Activated T-cell treated with anti-CD3 and anti-CD28 coated beads, Interleukin-2, amount 50 U/mL, for 4 hours (primary cell): ENCODE measurements at places on chromosomes 1 and 21.

DNA sequence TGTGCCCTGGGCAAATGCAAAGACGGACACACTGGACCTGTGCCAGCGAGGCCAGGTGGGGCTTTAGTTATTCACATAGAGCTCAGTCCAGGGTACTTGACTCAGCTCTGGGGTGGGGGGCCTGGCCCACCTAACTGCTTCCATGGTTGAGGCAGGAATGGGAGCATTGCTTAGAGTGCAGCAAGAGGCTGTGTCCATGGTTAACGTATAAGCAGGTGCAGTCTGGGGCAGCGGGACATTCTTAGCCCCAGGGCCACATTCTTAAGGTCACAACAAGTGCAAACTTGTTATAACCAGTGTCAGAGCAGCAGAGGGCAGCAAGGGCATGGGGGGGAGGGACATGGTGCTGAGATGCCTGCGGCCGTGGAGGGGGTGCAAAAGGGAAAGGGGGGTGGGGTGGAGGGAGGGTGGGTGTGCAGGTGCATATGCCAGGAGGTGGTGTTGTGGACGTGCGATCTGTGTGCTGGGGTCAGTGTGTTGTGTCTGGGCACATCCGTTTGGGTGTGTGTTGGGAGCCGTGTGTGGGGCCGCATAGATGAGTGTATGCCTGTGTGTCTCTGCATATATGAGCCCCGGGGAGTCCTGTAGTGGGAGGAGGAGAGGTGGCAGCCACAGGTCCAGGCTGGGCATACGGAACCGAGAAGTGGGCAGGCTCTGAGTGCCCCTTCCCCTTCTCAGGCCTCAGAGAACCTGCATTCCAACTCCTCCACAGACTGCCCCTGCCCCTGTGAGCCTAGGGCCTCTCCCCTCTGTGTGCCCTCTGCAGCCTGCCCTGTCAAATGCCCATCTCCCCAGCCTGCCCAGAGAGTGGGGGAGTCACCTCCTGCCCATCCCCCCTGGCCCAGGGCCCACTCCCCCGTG is 8.4 kb downstream of the KCNJ10 start:
- no peak for DNase-seq

DNA sequence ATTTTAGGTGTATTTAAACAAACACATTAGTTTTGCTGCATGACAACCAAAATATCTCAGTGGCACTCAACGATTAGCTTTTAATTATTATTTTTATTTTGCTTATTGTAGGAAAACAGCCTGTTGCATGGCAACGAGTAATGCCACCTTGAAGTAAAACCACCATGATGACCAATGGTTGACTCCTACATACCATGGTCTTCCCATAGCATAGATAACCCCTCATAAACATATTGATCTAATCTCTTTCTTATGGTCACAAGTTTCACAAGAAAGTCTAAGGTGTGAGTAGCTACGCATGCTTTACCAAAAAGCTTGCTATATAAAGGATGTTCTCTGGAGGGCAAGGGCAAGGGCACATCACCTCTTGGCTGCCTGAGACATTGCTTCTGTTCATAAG is 61.5 kb upstream of the PTBP2 start:
- DNase-seq, result no peak

- DNase-seq, result no peak
Measured at GRCh38 chr1:169107603-169108208, 1.2 kb downstream of the ATP1B1 start.

GRCh38 chr1:59574085-59574484 is 240.7 kb upstream of the HOOK1 start:
- DNase-seq, result no peak

DNA sequence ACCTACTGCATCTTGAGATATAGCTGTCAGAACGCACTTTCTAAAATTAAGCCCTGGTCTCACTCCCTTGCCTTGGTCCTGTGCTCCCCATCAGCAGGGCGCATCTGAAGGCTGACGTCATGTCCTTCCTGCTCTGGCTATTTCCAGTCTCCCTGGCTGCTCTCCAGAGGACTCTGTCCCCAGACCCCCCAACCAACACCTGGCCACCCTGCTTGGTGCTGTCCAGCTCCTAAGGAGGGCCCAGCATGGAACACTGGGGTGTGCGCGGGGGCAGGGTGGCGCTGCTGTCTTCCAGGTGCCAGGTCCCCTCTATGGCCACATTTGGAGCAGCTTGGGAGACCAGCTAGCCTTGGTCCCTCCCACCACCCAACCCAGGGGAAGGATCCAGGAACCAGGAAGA is 8.3 kb downstream of the TNNT2 start:
- DNase-seq, result no peak

GRCh38 chr1:25820247-25821111 is 725 bp downstream of the MTFR1L start:
- peak; percentile 61 for DNase-seq

GRCh38 chr1:153872331-153872730 is 50.4 kb downstream of the GATAD2B start:
- no peak for DNase-seq

- DNase-seq, result no peak
Measured at GRCh38 chr1:64478594-64479470, 8.9 kb downstream of the CACHD1 start.

DNA sequence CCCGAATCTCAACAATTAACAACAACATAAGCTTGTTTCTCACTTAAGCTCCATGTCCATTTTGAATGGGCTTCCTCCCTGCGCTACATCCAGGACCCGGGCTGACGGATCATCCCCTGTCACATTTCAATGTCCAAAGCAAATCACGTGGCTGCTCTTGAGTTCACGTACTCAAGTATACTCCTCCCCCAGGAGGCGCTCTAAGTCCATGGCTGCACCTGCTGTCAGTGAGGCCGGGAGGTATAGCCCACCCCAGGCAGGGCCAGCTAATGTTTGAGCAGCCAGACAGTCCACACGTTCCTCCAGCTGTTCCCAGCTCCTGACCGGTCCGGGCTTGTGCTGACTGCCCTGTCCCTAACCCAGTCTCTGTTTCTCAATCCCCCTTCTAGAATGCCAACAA is 220.8 kb downstream of the SLC35F3 start:
- no peak for DNase-seq

GRCh38 chr1:202073206-202073605 is 49.5 kb upstream of the GPR37L1 start:
- DNase-seq, result no peak

GRCh38 chr1:118982821-118983557 is 5.2 kb downstream of the TBX15 start:
- DNase-seq, result no peak

GRCh38 chr1:206982216-206982615 is 12.0 kb upstream of the FCAMR start:
- peak; percentile 47 for DNase-seq

- DNase-seq, result no peak
Measured at GRCh38 chr1:7187112-7187493, 401.8 kb downstream of the CAMTA1 start.

DNA sequence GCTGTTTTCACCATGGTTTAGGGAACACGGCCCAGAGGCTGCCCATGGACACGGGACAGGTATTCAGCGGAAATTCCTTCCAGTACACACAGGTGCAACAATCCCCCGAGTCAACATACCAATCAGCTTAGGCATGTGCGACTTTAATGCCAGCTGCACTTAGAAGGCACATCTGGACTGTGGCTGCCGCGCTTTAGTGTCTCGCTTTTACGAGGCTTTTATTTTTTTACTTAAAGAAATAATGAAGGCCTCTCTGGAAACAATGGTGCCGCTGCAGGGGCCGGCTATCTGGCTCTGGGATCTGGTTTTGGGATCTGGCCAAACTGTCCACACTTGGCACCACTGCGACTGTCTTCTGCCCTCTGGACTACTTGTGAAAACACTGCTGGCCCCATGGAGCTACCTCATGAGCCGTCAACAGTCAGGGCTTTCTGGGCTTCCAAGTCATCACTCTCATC is 55.5 kb downstream of the SLC66A1 start:
- DNase-seq, result no peak

DNA sequence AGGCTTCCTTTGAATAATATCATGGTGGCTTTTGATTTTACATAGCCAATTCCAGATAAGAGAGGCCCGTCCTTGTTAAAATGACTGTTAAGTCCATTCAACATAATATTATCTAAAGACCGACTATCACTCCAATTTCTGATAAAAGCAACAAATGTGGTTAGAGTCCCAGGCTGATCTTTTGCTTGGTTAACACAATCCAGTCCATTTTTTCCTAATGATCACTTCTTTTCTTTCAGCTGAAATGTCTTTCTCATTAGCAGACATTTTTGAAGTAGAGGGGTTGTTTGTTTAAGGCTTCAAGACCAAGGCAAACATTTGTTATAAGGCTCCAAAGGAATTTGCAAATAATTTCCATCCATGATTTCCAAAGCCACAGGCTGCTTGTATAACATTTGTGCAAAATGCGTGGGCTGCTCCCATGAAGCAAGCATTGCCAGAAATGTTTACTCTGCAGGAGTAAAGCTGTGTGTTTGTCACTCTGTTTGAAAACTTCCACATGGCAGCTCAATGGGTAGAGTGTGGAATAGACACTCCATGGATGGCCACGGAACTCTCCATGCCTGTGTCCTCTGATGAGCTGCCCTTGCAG is 111.5 kb downstream of the PSMG1 start:
- DNase-seq, result no peak

DNA sequence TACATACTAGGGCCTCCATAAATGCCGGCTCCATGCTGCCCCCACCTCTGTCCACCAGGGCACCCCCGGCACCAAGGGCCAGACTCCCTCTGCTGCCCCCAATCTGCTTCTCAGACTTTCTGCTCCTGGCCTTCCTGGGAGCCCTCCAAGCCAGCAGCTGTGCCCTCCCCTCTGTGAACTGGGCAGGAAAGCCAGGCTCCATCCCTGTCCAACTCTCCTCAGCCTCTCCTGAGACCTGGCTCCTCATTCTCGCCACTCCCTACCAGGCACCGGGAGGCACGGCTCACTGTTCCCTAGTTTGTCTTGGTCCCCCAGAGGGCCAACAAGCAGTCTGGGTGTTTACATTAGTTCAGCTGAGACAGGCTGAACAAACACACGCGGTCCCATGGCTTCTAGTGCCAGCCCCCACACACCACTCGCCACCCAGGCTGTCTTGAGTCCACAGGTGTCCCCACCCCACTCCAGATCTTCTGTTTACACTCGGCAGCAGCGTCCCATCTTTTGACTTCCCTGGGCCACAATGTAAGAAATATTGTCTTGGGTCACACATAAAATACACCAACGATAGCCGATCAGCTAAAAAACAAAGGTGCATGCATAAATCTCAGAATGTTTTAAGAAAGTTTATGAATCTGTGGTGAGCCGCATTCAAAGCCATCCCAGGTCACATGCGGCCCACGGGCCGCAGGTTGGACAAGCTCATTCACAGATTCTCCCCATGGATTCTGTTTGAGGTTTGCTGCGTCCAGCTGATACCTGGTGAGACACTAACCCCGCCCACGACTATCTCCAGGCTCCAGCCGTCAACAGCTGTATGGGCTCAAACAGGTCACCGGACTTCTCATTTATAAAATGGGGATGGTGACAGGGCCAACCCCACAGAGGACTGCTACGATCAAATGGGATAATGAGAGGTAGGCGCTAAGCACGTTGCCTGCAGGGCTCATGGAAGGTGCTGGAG is 29.5 kb upstream of the ECE1 start:
- DNase-seq, result no peak

DNA sequence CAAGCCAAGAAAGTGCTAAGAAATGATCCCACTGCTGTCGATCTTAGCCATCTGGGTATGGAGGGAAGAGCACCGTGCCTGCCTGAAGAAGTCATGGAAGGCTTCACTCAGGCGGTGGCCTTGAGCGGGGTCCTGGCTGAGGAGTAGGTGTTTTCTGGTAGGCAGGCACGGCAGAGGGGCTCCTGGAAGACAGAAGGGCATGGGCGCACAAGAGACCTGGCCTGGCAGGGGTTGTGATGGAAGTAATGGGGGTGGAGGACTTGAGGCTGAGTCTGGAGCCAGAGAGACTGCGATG is 185.1 kb downstream of the KAZN start:
- no peak for DNase-seq

- no peak for DNase-seq
Measured at GRCh38 chr1:76856104-76856503, 11.2 kb upstream of the ST6GALNAC5 start.

DNA sequence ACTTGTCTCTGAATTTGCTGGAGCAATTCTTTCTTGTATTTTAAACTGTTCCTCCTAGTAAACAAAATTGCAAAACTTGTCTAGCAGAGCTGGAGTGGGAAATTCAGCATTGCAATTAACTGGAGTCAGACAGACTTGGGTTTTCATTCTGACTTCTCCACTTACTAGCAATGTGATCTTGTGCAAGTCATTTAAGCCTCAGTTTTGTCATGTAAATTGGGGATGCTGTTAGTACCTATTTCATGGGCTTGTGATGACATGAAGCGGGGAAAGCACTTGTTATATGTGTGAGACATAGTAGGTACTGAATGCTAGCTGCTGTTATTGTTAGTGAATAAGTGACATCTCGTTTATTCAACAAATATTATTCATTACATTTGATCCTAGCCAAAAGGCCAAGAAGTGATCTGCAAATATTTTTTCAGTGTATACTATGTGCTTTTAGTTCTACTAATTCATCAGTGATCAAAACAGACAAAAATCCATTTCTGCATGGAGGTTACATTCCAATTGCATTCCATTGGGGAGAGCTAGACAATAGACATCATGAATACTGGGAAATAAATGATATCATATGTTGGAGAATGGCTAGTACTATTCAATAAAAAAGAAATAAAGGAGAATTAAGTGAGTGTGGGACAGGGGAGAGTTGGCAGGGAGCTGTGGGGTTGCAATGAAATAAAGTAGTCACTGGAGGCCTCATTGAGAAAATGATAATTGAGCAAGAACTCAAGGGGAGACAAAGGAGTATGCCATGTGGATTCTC is 47.1 kb downstream of the CACHD1 start:
- no peak for DNase-seq

DNA sequence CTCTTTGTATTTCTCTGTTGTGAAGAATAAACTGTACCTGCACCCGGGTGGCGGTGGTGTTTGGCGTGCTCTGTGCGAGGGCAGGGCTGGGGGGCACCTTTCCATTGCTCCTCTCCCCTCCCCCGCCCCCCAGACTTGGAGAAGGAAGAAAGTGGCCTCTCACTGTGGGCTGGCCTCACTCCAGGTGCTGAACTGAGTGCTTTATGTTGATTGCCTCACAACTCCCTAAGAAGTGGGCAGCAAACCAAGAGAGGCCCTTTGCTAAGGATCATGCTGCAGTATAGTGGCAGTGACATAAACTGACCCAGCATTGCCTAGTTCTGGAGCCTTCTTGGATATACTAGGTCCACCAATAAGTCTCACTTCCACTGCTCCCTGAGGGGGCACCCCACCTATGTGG is 20.2 kb downstream of the A3GALT2 start:
- DNase-seq, result no peak

DNA sequence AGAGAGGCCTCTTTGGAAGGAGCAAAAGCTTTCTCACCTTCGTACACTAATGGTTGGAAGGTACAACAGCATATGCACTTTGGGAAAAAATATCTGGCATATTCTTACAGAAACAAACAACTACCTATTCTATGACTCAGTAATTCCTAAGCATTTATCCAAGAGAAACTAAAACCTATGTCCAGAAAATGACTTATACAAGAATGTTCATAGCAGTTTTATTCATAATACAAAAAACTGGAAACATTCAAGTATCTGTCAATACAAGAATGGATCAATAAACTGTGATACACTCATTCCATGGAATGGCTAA is 8.2 kb downstream of the NBPF1 start:
- DNase-seq, result no peak

GRCh38 chr1:37036667-37037053 is 2.3 kb upstream of the GRIK3 start:
- no peak for DNase-seq

- DNase-seq, result no peak
Measured at GRCh38 chr1:205375835-205376545, 19.3 kb upstream of the KLHDC8A start.

GRCh38 chr1:203217668-203218067 is 11.8 kb downstream of the CHIT1 start:
- no peak for DNase-seq
